CD4-positive, alpha-beta T cell treated with Interleukin-15 for 4 hours (primary cell): ENCODE measurements at places on chromosomes 6 and 20.

DNA sequence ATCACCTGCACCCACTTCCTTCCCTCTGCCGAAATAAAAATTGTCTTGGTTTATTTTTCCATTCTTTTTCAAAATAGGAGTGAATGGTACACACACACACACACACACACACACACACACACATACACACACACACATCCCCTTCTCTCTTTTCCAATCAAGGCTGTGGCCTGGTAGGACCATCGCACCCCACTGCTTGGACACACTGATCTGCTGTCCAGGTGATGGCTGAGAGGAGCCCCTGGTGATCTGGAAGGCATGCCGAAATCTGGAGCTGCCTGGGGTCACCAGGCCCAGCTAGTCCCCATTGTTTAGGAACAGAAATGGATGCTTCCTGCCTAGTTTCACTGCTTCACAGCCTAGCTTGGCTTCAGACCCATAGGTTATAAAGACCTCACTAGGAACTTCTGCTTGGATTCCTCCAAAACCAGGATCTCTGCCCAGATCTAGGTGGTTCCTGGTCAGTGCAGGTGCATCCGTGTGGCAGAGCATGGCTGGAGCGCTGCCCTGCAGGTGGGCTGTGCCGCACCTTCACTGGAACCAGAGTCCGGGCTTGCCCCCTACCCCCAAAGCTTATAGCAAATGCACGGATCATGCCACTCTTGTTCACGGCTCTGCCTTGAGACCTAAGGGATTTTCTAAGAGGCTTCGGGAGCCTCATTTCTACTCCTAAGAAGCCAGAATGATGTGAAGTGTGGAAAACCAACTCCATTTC is 42.9 kb upstream of the DACT2 start:
- no peak for DNase-seq

- DNase-seq, result no peak
These were observed 23.0 kb downstream of the MAP1LC3A start for GRCh38 chr20:34581341-34582184.

- DNase-seq, result no peak
These were observed 6.1 kb upstream of the LAMP5 start for GRCh38 chr20:9508240-9508661.

- DNase-seq, result no peak
These were observed 172.3 kb downstream of the ZFP64 start for GRCh38 chr20:52019313-52019712.

GRCh38 chr6:52325695-52326471 is 36.1 kb upstream of the PAQR8 start:
- DNase-seq, result no peak

DNA sequence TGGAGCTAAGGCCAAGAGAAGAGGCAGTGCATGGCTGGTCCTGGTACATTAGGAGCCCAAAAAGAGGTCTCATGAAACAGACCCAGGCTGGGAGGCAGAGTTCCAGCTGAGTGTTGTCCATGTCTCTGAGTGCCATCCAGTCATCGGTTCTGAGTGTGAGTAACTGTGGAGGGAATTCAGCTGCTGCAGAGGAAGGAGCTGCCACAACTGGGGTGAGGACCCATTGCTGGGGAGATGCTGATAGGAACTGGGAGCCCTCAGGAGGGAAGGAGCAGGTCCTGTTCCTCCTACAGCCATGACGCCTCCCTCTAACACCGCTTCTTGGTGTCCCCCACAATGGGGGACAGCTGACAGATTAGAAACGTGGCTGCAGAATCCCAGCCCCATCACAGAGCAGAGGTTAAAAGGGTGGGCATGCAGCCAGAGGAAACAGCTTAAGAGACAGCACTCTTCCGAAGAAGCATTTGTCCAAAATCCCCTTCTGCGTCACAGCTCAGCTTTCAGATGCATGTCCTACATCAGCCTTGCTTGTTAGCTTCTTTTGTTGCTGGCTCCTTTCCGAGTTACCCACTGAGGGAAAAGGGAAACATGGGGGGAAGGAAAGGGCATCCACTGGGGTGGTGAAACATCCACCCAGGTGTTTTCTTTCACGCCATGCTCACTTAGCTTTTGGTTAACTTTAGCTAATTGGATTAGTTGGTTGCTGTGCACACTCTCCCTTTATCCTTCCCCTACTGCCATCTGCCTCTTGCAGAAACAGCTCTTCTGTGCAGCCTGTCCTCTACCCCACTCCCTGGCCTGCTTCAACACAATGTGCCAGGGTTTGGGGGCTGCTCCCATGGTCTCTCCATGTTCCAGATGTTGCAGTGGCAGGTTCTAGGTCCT is 239.2 kb downstream of the SYNDIG1 start:
- DNase-seq, result no peak

- DNase-seq, result no peak
These were observed 3.7 kb downstream of the RPS6KA2 start for GRCh38 chr6:166623318-166623717.

DNA sequence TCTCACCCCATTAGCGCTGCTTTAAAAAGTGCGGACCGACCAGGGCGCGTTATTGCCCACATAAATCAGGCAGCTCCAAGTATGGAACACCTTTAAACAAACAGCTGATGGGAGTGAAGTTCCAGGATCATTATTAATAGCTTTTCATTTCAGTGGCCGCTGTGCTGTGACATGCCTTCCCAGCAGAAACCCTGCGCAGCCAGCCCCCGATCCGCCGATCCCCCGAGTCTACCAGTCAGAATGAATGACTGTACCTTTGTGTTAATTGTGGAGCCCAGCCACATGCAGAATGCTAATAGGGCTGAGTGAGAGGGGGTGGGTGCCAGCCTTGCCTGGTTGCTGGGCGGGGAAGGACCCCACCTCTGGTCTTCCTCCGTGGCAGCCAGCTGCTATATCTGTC is 21.9 kb downstream of the CDH22 start:
- DNase-seq, result no peak

- no peak for DNase-seq
These were observed 30.5 kb downstream of the MUC22 start for GRCh38 chr6:31040801-31041200.

- DNase-seq, result no peak
These were observed 42.7 kb upstream of the FAM210B start for GRCh38 chr20:56316051-56316450.

DNA sequence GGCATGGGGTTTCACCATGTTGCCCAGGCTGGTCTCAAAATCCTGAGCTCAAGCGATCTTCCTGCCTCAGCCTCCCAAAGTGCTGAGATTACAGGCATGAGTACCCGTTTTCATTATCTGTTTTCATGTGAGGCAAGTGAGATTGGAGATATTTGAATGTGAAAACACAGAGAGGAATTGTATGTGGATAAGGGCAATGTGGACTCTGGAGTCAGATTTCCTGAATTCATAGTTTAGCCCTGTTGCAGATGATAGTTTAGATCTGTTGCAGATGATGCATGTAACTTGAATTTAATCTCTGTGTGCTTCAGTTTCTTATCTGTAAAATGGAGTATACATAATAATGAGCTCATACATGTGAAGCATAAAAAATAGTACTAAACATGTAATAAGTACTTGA is 3.7 kb downstream of the SMPDL3A start:
- no peak for DNase-seq

GRCh38 chr6:128063850-128064539 is 163.1 kb upstream of the THEMIS start:
- DNase-seq, result no peak

DNA sequence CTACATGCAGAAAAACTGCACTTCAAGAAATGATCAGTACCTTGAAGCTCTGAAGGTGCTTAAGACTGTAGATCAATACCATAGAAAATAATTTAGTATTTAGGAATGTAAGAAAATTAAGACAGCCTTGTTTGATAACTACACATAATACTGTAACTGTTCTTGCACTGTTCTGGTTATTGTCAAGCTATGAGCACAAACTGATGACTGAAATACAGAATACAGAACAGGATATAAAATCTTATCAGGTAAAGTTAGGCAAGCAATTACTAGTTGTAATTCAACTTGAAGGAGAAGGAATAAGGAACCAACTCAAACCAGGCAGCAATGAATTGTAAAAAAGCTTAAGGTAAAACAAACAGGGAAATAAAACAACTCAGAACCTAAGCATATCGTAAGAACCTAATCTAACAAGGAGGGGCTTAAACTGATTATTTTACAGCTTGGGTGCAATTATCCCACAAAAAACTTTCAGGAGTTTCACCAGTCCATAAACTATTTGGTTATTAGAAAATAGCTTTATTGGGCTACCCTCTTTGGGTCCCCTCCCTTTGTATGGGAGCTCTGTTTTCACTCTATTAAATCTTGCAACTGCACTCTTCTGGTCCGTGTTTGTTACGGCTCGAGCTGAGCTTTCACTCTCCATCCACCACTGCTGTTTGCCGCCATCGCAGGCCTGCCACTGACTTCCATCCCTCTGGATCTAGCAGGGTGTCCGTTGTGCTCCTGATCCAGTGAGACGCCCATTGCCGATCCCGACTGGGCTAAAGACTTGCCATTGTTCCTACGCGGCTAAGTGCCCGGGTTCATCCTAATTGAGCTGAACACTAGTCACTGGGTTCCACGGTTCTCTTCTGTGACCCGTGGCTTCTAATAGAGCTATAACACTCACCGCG is 97.7 kb downstream of the ATG5 start:
- DNase-seq, result no peak

GRCh38 chr6:157685596-157686280 is 137.3 kb upstream of the SNX9 start:
- DNase-seq, result no peak

- DNase-seq, result no peak
These were observed 157.5 kb downstream of the UNC5CL start for GRCh38 chr6:40881501-40881900.

GRCh38 chr6:11911538-11911937 is 100.6 kb upstream of the HIVEP1 start:
- DNase-seq, result no peak

DNA sequence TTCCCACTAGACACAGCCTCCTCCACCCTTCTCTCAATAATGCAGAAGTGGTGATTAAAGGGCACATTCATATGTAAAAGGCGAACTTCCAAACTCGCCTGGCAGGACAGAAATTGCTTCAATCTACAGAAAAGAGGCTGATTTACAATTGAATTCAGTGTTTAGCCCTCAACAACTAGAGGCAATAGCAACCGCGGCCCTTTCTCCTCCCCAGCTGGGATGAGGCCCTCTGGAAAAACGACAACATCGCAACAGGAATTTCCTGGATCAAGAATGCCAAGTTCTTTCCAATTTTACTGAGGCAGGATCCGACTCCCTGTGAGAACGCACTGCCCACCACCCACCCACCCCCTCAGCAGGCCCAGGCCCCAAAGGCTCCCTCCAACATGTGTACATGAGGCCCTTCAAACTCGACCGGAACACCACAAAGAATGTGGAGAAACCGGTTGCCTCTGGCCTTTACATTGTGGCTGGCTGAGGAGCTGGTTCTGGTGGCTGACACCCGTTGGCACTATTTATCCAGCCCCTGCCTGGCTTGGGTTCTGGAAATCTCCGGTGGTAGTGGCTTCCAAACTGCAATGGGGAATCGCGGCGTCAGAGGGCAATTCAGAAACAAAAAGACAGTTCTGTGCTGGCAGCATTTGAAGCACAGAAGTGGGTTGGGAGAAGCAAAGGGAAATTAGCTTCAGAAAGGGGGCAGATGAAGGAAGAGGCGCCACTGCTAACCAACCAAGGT is 36.8 kb downstream of the ZMYND8 start:
- no peak for DNase-seq

DNA sequence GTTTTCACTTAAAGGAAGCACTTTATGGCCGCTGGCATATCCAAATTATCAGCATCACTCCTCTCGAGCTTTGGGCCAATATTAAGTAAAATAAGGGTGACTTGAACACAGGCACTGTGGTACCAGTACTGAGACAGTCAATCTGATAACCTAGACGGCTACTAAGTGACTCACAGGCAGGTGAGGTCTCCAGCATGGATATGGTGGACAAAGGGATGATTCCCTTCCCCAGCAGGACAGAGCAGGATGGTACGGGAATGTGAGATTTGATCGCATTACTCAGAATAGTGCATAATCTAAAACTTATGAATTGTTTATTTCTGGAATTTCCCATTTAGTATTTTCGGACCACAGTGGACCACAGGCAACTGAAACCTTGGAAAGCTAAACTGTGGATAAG is 55.7 kb downstream of the TNFRSF21 start:
- no peak for DNase-seq

DNA sequence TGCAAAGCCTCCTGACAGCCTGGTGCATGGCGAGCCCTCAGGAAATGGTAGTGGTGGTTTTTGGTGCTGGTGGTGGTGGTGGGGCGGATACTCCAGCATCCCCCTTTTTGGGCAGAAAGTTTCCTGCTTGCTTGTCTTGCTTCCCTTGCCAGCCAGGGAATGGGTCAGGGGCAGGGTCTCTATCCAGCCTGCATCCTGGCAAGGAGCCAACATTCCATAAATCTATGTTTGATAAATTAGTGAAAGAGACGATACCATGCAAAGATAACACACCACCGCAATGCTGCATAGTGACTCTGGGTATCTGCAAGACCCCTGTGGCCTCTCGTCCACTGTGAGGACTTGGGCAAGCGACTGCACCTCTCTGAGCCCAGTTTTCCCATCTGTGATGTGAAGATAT is 246.2 kb downstream of the LRFN2 start:
- no peak for DNase-seq

GRCh38 chr6:27894839-27895762 is 17.1 kb downstream of the OR2B2 start:
- DNase-seq, result peak; percentile 78

DNA sequence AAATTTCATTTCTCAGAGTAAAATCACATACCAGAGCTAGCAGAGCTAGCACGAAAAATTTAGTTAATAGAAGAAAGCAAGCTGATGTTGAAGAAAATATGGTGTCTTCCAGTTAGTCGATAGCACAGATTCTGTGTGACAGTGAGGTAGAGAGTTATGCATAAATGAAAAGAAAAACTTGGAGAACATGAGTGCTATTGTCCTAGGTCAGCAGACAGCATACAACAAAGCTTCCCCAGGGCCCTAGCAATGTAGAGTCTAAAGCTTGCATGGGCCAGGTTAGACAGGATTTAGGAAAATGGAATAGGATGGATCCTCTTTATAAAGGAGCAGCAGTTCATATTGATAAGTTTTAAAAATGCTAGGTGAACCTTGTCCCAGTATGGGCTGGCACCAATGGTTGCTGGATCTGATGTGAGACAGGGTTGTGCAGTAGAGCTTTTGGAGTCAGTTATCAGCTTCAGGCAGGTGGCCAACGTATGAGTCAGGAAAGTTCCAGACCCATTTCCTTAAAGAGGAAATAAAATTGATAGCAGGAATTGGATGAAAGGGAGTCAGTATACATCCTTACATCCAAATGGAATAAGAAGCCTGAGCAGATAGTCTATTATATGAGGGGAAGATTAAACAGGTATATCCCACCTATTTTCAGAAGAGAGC is 277.2 kb downstream of the FRK start:
- no peak for DNase-seq

DNA sequence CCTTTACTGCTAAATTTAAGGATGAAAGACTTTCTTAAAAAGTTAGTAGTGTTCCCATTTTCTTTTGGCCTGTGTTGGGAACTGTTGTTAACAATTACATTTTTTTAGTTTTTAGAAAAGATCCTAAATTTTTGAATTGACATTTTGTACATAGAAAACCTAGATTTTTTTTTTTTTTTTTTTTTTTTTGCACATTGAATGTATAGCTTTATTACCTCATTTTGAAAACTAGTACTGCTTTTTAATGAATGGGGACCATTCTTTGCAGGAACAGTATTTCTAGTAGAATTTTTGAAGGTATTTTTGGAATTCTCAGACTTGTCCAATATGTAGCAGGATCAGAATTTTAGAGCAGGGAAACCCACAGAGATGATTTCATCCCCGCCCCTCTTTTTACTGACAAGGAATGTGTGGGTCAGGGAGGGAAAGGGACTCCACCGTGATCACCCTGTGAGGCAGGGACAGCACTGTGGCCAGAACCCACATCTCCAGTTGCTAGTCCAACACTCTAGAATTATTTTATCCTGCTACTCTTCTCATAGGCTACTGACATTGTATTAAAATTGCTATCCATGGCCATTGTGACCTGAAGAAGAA is 154.4 kb upstream of the SUPT3H start:
- DNase-seq, result no peak

GRCh38 chr20:36308986-36309385 is 2.8 kb downstream of the DLGAP4 start:
- DNase-seq, result no peak
